Prostate gland (tissue), 2 donors: ENCODE measurements at places on chromosomes 3 and 15. TPM values are rescaled to one million over a fixed set of nuclear protein-coding genes. Genes with fewer than 3 reads are reported as not detected.

The RPL39L gene
- total RNA-seq = 57.9 TPM

The KIF9 gene
- total RNA-seq = 17.5 TPM

The ABHD17C gene
- 13.6 TPM for total RNA-seq

The TIMP4 gene
- 5.6 TPM for total RNA-seq

The SPTBN5 gene
- total RNA-seq = 2.2 TPM

The DAZL gene
- 21.5 TPM for total RNA-seq

The KIAA1143 gene
- total RNA-seq = 23.6 TPM

The CHRFAM7A gene
- 16.4 TPM for total RNA-seq

The ESYT3 gene
- 1.1 TPM for total RNA-seq

The GOLGA8G gene
- not detected for total RNA-seq

The GP5 gene
- not detected for total RNA-seq

DNA sequence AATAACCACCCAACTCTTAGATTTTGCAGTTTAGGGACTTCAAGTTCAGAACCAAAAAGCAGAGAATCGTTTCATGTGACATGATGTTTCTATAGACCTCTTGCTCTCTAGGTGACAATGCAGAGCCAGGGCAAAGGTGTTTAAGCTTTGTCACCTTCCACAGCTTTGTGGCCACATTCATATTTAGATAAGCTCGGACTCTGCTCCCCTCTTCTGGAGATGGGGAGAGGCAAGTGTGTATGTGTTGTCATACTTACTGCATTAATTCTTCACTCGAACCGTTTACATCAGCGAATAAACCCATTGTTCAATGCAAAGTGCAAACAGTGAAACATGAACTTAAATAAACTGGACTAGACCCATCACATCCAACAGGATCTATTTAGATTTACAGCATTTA is 33.2 kb downstream of the ST3GAL6 start:
- no peak for DNase-seq

GRCh38 chr15:44160796-44161195 is 34.3 kb downstream of the FRMD5 start:
- DNase-seq = no peak

GRCh38 chr15:76150971-76151598 is 91.3 kb downstream of the TMEM266 start:
- peak; percentile 86 for DNase-seq

GRCh38 chr3:146223401-146224373 is 27.2 kb downstream of the PLSCR4 start:
- no peak for DNase-seq

GRCh38 chr3:152733584-152734119 is 101.3 kb upstream of the P2RY1 start:
- no peak for DNase-seq

- no peak for DNase-seq
These were observed 369.6 kb upstream of the RORA start for GRCh38 chr15:61598655-61599054.

GRCh38 chr3:36433511-36433910 is 53.2 kb downstream of the STAC start:
- DNase-seq = no peak

- DNase-seq = no peak
These were observed 22.4 kb upstream of the MTHFS start for GRCh38 chr15:79919090-79919748.

DNA sequence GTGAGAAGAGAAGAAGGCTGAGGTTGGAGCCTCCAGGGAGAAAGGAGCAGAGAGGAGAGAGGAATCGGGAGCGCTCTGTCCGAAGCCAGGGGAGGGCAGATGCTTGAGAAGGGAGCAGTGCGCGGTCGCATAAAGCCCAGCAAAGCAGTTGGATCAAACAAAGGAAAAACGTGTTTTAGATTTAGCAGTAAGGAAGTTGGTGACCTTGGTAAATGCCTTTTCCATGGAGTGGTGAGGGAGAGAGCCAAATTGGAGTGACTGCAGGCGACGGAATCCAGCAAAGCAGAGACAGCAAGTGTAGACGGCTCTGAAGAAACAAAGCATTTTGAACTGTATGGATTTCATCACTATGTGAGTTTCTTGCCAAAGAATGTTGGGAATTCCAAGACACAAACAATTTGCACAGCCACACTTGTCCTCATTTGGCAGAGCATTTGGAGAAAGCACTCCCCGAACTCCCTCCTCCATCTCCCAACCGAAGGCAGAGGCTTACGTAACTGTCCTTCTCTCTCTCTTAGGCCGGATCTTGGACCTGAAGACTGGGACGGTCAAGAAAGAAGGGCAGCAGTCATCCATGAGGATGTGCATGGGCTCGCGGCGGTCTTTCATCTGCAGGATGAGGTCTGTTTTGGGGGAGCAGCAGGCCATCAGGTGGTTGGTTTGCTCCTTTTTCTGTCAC is 103.6 kb downstream of the ARNT2 start:
- DNase-seq = no peak

DNA sequence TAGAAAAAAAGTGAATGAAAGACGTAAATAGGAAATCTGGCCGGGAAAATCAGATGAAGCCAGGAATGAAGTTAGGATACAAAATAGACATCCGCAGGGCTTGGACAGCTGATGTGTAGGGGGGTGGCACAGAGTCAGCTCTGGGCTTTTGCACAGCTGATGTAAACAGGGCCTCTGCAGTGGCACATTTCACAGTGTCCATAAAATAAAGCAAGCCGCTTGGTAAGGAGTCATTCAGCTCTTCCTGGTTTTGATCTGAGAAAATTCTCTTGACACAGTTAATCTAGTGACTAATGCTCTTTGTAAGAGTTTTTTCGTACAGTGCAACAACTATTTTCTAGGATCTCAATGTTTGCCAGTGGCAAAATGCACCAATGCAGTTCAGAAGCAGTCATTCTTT is 153.3 kb downstream of the USP13 start:
- no peak for DNase-seq

GRCh38 chr3:156661155-156661554 is 13.2 kb upstream of the TIPARP start:
- DNase-seq = no peak

DNA sequence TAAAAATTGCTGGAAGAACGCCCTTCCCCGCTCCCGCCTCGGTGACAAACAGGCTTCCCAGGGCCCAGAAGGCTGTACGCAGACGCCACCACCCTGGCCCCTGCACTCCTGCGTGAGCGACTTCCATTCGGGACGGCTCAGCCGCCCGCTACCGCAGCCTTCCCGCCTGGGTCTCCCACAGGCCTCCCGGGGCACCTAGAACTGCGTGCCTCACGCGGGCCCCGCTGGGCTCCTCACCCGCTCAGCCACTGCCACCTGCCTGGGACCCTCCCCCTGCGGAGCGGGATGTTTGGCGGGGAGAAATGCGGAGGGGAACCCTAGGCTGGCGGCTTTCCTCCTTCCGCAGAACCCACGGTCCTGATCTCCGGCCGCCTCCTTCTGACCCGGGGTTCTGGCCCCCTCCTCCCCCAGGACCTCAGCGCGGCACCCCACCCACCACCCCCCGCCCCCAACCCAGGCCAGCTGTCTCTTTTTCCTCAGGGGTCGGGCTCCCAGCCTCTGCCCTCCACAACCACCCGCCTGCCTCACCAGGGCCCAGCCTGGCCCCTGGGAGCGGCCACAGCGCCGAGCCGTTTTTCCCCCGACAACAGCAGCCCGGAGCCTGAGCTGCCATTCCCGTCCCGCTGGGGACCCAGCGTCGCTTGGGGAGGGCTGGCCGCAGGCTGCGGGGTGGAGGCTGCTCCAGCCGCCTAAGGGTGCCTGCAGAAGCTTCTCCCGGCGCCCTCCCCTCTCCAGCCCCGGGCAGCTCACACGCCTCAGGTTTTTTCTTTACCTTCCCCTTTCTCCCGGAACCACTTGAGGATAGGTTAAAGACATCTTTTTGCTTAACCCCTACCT is 27.6 kb upstream of the RAB7A start:
- peak; percentile 24 for DNase-seq

DNA sequence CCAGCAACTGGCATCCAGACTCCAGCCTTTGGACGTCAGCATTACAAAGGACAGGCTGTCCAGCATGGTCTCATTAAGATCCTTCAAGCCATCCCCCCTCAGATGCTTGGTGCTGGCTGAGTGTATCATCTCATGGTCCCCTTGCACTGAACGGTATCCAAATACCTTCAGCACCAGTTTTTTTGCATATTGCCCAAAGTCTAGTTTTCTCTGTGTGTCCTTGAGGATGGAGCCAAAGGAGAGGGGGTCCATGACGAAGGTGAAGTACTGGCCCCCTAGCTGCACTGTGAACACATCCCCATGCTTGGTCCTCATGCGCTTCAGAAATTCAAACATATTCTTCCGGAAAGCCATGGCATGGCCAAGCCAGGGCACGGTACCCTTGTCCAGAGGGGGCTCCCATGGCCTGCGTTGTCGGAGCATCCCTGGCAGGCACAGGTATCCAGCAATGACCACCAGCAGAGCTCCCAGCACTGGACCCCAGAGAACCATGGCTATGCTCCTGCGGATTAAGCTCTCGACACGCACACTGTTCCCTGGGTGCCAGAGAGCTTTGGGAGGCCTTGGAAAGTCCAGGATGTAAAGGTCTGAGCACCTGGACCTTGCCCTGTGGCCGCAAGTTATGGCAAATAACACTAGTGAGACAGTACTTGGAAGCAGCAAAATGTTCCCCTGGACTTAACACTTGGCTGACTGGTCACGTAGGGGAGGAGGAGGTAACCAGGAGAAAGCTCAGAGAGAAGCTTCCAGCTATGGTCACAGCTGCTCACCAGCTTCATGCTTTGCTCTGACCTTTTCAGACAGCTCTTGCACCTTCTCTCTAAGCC is at the start of gene CYP8B1:
CYP8B1 (minus strand) TSS at position 555 of the 827 bp plus-strand sequence; CDS start at position 492, 63 bp downstream.
- no peak for DNase-seq
